ENCODE measurements at places on chromosomes 1 and 21.

DNA sequence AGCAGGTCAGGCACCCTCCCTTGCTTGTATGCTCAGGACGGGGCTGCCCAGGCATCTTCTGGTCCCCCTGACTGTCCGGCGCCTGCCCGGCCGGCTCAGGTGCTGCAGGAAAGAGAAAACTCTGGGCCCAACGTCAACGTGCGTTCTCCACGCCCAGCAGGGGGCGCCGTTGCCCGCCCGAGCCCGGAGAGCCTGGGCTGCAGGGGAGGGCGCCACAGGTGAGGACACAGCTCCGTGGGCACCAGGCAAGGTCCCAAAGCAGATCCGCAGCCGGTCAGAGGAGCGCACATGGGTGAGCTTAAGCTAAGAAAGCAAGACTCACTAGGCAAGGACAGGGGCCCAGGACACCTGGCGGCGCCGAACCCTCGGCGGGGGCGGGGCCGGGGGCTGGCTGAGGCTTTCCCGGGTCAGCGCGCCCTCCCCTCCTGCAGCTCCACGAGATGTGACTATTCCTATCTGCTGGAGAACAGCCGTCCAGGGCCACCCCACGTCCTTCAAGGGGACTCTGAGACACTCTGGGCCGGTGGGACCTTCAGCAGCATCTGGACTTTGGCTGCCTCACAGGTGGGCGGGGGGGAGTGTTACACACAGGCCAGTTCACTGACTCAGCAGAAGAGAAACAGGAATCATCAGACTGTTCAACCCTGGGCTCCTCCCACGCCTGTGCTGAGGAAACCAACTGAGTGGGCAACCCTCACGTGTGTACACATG lies 29.3 kb downstream of the KRTAP10-1 start:
- peak; percentile 86 for DNase-seq

- DNase-seq: no peak
These were observed 16.2 kb upstream of the ZNF326 start for GRCh38 chr1:89978755-89979154.

- DNase-seq: peak; percentile 99
These were observed at the start of gene PRCC for GRCh38 chr1:156767101-156767878. PRCC (plus strand) TSS chr1:156767535; CDS start chr1:156767772, 237 bp downstream.

DNA sequence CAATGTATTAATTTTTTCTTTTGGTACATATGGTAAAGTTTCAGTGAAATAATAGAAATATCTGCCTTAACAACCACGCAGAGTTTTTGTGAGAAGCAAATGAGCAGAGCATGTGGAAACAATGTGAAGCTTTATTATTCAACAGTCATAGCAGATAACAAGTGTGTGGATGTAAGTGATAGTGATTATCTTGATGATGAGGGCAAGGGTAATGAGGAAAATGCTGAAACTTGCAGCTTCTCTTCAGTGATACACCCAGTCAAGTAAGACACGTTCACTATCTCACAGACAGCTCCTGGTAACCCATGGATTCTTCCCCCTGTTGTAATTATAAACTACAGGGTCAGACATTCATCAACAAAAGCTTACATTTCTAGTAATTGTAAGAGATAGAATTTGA lies 14.6 kb upstream of the OR2L5 start:
- no peak for DNase-seq

- no peak for DNase-seq
These were observed 470.5 kb upstream of the RGS18 start for GRCh38 chr1:191687721-191688120.

DNA sequence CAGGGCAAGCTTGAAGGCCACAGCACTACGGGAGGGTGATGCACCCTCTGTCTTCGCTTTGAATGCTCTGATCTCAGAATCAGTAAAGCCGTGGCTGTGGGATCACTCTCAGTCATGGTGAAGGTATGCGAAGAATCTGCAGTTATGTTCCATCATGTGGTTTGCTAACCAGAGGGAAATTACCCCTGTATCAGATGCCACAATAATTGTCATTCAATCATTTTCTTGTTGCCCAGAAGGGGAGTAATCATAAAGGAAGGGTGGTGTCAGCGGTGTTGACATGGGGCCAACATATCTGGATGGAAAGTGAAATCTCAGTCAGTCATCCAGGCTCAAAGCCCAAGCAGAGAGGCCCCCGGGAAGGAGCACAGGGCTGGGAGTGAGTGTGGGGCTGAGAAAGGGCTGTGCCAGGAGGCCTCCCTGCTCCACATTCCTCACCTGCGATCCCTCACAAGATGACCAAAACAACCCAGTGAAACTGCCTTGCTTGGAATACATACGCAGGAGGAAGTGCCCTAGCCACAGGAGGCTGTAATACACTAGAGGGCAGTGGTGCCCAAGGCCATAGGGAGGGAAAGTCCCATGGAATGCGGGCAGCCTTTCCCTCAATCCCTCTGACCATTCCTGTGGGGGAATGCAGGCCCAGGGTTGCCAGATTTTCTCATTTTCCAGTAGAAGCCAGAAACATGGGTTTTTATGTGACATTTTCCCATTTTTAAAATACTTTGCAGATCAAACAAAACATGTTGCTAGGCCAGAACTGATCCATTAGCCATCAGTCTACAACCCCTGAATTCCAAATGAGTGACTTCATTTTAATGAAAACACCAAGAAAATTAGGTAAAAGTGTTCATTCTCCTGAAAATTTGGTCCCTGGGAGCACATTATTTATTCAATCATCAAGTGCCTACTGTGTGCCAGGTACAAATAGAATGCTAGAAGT lies 95.7 kb upstream of the VANGL1 start:
- no peak for DNase-seq

DNA sequence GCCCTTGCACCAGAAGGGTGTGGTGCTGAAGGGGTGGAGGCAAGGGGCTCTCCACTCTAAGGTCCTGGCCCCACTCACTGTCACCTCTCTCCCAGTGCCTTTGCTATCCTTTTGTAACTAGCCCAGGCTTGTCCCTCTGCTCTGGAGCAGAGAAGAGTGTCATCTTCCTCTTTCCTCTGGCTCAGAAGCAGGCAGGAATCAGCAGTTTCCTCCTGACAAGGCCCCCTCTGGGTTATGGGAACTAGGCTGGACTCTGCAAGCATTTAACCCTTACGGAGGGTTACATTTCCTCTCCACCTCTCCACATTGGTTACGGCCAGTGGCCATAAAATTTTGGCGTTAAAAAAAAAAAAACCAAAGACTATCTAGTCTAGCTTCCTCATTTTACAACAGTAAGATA lies 30.4 kb downstream of the PLXNA2 start:
- no peak for DNase-seq

DNA sequence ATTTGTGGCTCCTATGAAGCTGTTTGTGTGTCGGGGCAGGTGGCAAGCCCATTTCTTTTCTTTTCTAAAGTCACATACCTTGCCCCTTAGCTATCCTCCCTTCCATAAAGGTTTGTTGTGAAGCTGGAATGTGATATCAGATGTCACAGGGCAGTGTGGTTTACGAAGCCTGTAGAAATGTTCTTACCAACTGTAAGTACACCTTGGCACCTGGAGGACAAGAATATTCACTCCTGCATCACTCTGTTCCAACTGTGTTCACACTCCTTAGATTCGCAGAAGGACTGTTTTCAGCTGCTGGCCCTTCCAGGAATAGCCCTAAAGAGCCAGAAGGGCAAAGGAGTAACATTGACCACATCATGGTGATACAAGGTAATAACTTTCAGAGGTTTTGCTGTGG lies 176.9 kb downstream of the FGGY start:
- no peak for DNase-seq

DNA sequence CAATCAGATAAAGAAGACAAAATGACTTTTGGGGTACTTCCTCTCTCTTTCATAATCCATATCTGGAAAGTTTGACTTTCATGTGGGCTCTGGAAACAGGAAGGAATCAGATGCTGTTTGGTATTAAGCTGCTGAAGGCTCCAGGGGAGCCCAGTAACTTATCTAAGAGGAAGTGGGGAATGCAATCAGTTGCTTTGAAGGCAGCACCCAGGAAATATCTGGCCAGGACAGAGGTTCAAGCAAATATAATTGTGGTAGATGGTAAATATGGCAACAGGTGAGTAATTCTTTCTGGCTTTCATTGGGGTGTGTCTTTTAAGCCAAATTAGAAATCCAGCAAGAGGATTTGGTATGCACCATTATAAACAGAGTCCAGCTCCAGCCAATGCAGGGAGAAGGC lies 44.4 kb downstream of the COLGALT2 start:
- no peak for DNase-seq

Data from CD8-positive, alpha-beta memory T cell (primary cell).